ENCODE measurements at places on chromosomes 11 and 22. TPM values are rescaled to one million over a fixed set of nuclear protein-coding genes. Genes with fewer than 3 reads are reported as not detected.

MS4A6A gene
- total RNA-seq, result not detected

PLET1 gene
- not detected for total RNA-seq

MPPED2 gene
- total RNA-seq, result 11.0 TPM

CNGA4 gene
- total RNA-seq, result not detected

ACCSL gene
- total RNA-seq, result not detected

OR51B6 gene
- total RNA-seq, result not detected

NAALAD2 gene
- total RNA-seq, result 7.2 TPM

MS4A4A gene
- not detected for total RNA-seq

TRPC6 gene
- 0.27 TPM for total RNA-seq

NEFH gene
- 27.1 TPM for total RNA-seq

OR5A1 gene
- total RNA-seq, result not detected

OR4X2 gene
- total RNA-seq, result not detected

GLYAT gene
- not detected for total RNA-seq

TEX54 gene
- 1.0 TPM for total RNA-seq

P2RX6 gene
- 1.5 TPM for total RNA-seq

All from glutamatergic neuron (in vitro differentiated cells).